ENCODE measurements at places on chromosomes 12 and 14.

GRCh38 chr14:38107216-38107631 lies 100.5 kb upstream of the SSTR1 start:
- no peak for DNase-seq

DNA sequence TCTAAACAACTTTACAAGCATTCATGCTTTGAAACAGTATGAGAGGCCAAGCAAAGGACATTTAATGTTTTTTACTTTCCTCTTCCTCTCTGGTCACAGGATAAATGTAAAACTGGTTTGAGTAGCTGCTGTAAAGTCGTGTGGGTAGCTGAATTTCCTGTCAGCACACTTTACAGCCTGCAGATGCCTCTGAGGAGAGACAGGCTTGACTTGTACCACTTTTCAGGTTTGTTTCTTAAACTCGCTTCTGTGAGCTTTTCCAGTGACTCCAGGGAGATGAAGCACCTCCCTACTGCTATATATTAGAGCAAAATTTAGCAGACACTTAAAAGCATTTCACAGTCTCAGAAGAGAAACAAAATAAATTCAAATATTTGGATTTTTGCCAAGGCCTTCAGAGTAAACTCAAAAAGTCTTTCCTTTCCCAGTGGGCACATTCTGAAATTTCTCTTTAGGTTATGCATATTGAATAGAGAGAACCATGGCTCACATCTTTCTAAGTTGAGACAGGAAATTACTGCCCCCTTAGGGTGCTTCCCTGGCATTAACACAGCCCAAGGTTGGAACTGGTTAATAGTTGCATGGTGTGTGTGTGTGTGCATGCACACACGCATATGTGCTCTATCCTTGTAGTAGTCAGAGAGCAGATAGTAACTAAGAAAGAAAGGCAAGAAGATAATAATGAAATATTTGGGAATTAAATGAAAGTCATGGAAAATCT lies 557.3 kb upstream of the MIS18BP1 start:
- no peak for DNase-seq

DNA sequence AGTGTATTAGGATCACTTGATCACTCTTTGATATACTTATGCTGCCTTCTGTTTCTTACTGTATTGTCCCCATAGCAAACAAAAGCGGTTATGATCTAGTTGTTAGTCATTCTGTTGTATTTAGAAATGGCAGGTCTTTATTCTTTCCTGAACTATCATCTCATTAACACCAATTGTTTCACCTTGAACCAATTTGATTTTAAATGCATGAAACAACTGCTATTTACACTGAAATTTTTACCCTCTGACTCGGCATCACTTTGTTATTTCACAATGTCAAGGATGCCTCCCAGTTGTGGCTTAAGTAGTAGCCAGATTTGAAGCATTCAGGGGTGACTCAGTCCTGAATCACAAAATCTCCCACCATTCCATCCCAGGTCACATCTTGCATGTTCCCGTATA lies 303.5 kb downstream of the EGLN3 start:
- DNase-seq = no peak

DNA sequence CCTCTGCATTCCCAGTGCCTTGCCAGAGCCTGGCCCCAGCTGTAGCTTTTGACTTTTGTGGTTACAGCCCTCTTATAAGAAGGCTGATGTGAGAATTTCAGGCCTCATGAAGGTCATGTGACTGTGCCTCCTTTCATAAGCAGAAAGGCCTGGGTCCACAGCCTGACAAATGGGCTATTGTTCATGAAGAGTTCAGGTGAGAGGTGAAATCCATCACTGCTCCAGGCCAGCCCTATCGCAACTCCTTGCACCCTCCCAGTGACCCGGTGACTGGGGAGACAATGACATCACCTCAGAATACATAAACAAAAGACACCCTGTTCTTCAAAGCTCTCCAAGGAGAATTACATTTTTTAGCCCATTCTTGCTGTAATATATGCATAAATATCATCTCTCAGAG lies 321.5 kb downstream of the PCNX1 start:
- no peak for DNase-seq

GRCh38 chr14:86305058-86305457 lies 775.1 kb downstream of the FLRT2 start:
- DNase-seq = no peak

DNA sequence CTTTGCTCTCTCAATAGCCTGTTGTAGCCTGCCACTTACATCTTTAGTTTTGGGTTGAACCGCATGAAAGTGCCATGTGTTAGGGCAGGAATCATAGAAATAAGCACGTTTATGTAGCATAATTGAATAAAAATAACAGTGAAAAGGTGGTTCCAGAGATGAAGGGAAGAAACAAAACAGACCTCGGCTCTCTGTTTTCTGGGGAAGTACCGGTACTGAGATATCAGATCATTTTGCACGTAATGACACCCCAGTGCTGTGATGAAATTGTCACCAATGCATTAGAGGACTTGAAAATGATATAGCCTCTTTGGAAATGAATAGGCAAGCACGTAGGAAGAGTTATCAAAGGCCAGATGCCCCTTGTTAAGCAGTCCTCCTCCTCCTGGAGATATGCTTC lies 42.5 kb upstream of the DLK1 start:
- DNase-seq = no peak
